ENCODE measurements at places on chromosomes 4 and X.

DNA sequence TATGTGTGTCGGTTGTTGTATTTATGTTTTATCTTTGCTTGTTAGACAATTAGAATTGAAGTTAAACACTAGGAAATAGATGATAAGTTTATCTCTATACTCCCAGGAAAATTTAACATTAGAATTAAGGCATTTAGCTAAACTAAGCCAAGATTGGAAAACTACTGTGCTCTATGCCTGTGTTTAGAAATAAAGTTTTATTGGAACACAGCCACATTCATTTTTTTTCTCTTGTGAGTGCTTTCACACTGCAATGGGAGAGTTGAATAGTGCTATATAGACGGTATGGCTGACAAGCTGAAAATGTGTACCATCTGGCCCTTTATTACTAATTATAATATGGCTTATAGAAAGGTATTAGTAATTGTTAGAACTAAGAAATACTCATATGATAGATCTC is 186.7 kb upstream of the NUDT6 start:
- DNase-seq, result no peak

GRCh38 chr4:15132739-15133138 is 130.5 kb downstream of the CPEB2 start:
- DNase-seq, result no peak

- no peak for DNase-seq
Observed at GRCh38 chr4:120664851-120665250, 257.7 kb downstream of the PRDM5 start.

DNA sequence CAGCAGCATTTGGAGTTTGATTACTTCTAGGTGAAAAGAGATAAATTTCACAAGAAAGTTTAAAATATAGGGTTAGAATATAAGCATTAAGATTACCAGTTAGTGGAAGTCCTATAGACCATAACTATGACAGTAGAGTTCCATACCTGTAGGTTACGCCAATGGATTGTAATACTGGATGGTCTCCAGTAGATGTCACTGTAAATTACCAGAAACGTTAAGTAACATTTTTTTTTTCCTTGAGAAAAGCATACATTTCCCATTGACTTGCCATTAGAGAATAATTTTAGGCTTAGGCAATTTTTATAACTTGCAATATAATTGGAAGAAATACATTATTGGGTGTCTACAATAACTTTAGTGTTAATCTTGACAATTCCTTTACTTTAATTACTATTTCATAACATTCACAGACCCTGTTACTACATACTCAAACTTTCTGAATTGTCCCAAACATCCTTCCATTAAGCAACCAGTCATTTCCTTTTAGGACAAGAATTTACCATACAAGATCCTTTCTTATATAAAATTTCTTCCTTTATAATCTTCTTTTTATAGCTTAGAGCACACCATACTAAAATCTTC is 304.1 kb upstream of the TECRL start:
- DNase-seq, result no peak

- DNase-seq, result no peak
Observed at GRCh38 chr4:52651996-52652672, 7.0 kb downstream of the USP46 start.

DNA sequence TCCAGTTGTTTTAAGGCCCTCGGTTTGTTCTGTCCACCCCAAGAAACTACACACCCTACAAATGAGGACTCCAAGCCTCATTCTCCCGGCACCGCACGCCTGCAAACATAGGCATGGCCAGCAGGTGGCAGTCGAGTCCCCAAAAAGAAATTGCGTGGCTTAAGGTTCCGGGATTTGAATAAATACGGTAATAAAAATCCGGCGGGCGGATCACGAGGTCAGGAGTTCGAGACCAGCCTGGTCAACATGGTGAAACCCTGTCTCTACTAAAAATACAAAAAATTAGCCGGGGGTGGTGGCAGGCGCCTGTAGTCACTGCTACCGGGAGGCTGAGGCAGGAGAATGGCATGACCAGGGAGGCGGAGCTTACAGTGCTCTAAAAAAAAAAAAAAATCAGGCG is 21.8 kb upstream of the CSF2RA start:
- DNase-seq, result peak; percentile 70

- DNase-seq, result no peak
Observed at GRCh38 chr4:2433609-2434350, 15.0 kb downstream of the CFAP99 start.

GRCh38 chr4:114025176-114025777 is 45.8 kb upstream of the ARSJ start:
- DNase-seq, result no peak

GRCh38 chrX:85037114-85037513 is 33.4 kb downstream of the APOOL start:
- no peak for DNase-seq

DNA sequence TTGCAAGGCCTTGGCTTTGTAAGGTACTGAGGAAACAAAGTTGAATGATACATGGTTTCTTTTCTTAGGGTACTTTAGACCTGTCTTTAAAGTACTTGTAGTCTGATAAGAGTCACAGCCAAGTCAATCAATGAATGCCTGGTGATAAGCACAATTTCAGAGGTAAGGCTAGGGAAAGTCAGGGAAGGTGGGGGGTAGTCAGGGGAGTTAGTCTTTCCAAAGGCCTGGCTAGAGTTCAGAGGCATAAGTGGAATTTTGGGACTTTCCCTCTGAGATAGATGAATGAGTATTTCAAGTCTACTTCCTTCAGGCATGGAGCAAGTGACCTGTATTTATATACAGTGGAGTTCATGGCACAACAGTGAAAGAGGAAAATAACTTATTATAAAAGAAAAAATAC is 78.3 kb downstream of the SLC4A4 start:
- no peak for DNase-seq

GRCh38 chr4:9983211-9983610 is 38.1 kb downstream of the SLC2A9 start:
- DNase-seq, result no peak

DNA sequence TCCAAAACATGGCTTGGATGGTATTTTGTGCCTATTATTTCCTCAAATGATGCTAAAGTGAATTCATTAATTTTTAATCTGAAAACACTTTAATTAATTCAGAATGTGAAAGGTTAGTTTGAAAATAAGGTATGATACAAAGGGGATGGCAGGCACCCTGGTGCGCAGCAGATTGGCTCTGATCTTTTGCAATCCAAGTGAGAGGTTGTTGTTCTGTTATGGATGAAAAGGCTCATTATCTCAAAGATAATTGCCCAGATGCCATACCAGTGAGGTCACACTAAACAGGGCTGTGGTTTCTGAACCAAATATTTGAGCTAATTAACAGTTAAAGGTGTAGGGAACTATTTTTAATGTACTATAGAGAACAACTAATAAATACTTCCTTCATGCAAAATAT is 504.9 kb downstream of the RAPGEF2 start:
- no peak for DNase-seq

- DNase-seq, result no peak
Observed at GRCh38 chrX:106468433-106468832, 143.3 kb upstream of the RADX start.

DNA sequence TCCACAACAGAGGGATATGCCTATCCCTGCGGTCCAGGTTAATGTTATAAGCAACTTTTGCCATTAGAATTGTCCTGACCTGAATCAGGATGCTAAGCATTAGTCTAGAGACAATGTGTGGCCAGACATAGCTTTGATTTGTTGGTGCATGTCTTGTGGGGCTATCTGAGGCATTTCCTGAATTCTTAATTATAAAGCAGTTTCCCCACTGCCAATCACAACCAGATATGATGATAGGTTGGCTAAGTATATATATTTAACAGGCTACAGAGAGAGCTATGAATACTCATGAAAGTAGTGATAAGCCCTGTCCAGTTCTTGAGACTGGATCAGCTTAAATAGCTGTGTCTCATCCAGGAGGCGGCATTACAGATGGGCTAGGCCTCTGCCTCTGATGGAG is 37.8 kb upstream of the ZNF81 start:
- no peak for DNase-seq

GRCh38 chrX:45876206-45876605 is 669.0 kb downstream of the ZNF674 start:
- no peak for DNase-seq

DNA sequence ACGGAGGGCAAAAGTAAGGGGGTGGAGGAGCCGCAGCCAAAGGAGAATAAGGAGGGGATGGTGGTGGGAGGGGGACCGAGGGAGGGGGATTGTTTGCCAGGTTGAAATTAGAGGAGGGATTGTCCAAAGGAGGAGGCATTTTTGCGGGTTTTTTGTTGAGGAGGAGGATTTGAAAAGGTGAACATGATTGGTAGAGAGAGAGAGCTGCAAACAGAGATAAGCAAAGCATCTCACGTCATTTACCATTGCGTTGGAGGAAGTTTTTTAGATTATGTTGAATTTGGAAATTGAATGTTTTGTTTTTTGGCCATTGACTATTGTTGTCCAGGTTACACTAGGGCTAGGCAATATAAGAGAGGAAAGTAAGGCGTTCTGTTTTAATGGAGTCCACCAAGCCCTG is 54.5 kb upstream of the ABCB7 start:
- no peak for DNase-seq

- no peak for DNase-seq
Observed at GRCh38 chrX:48711162-48711928, 14.8 kb downstream of the SUV39H1 start.

- no peak for DNase-seq
Observed at GRCh38 chr4:79267671-79268070, 58.2 kb downstream of the NAA11 start.

- no peak for DNase-seq
Observed at GRCh38 chr4:71609167-71609566, 174.7 kb downstream of the GC start.

DNA sequence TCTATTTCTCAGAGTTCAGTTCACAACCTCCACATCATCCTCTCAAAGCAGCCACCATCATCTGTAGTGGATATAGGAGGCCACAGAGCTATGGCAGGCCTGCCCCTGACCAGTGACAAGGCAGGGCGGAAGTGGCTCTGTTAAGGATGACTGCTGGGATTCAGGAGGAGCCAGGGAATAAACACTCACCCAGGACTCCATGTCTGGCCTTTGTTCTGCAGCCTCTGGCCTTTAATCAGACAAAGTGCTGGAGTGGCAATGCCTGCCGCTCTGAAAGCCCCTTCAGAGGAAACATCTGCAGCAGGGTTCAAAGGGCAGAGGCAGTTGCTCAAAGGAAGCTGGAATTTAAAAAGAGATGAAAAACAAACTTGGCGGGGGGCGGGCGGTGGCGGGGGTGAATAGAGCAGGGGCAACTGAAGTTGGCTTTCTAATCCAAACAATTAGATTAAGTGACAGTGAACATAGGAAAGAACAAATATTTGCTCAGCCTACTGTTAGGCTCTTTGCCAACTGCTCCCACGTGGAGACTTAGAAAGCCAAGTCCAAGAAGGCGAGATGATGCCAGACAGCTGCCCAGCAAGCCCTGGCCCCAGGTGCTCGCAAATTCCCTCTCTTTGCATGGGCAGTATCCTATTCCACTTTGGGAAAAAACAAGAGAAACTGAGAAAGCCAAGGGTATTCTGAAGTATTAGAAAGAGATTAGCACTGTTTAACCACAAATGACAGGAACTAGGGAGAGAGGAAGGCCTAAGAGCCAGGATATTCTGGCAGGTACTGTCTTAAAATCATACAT is 5.5 kb downstream of the MPP1 start:
- DNase-seq, result no peak

- no peak for DNase-seq
Observed at GRCh38 chr4:7224001-7224400, 31.7 kb downstream of the SORCS2 start.

GRCh38 chrX:23896981-23897380 is 10.8 kb downstream of the APOO start:
- DNase-seq, result no peak

DNA sequence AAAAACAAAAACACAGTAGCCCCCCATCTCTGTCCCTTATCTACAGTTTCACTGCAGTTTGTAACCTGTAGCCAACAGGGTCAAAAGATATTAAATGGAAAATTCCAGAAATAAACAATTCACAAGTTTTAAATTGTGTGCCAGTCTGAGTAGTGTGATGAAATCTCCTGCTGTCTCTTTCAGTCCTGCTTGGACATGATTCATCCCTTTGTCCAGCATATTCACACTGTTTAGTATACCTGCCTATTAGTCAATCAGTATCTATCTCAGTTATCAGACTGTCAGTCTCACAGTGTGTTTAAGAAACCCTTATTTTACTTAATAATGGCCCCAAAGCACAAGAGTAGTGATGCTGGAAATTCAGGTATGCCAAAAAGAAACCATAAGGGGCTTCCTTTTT is 21.9 kb downstream of the CNOT6L start:
- DNase-seq, result no peak

DNA sequence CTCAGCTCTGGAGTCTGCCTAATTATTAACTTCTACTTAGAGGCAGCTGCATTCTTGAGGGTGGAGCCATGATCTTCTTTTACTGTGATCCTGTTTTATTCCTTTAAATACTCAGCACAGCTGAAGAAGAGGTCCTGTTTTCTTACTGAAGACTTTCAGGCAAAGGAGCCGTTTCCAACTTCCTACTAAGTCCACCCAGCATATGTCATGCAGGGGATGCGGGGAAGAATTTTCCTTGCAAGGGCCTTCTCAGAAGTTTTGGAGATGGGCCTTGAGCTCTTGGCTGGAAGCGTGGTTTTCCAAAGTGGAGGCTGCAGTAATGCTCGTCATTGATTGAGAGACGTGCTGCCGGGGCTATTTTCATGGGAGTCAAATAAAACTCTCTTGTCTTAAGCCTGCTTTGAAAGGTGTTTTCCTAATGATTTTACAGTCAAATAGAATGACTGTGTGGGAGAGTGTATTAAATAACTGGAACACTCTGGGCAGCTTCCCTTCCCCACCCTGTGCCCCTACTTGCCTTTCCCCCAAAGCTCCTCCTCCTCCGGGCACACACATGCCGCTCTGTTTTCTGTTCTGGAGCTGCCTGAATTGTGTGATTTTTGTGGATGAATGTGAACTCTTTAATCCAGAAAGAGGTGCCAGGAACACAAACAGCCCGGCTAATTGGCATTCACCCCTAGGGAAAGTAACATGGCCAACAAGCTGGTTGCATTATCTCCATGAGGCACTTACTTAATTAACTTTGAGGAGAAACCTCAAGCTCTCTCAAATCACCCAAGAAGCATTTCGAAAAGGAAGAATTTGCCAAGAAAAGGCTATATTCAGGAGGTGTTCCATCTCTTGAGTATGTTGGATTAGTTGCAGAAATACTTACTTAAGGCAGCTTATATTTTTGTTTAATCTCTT is 28.1 kb downstream of the FGF2 start:
- DNase-seq, result no peak
